Mesenchymal stem cell (in vitro differentiated cells and primary cell): ENCODE measurements at places on chromosomes 12 and 14.

GRCh38 chr12:88633312-88633711 lies 53.0 kb upstream of the KITLG start:
- DNase-seq = no peak

DNA sequence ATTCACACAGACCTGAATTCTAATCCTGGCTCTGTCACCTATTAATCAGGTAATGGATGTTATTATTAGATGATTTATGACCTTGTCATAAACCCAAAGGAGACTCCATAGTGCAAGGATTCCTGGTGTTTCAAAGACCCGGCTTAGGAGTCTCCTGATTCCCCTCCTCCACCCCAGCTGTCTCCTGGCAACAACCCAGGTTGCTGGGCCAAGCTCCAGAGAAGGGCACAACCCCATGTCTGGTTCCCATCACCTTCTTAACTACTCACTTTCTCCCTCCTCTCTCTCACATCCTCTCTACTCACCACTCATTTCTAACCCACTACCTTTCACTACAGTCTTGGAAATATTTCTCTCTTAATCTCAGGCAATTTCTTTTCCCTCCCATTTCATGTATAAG lies 41.6 kb downstream of the RHOJ start:
- no peak for DNase-seq

DNA sequence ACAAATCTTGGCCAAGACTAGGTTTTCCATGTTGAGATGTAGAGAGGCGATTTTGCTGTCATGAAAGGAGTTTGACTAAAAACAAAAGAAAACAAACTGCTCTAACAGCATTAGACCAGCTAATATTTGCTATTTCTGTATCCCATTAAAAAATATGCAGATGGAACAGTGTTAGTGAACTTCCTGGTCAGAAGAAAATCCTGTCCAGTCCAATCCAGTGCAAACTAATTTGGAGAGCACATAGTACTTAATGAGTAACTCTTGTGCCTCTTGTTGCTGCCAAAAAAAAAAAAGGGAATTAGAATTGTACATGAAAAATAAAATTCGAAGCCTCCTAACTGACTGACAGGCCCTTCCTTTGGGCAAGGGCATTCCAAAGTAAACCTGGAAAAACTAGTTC lies 298.8 kb downstream of the ETNK1 start:
- DNase-seq = no peak

DNA sequence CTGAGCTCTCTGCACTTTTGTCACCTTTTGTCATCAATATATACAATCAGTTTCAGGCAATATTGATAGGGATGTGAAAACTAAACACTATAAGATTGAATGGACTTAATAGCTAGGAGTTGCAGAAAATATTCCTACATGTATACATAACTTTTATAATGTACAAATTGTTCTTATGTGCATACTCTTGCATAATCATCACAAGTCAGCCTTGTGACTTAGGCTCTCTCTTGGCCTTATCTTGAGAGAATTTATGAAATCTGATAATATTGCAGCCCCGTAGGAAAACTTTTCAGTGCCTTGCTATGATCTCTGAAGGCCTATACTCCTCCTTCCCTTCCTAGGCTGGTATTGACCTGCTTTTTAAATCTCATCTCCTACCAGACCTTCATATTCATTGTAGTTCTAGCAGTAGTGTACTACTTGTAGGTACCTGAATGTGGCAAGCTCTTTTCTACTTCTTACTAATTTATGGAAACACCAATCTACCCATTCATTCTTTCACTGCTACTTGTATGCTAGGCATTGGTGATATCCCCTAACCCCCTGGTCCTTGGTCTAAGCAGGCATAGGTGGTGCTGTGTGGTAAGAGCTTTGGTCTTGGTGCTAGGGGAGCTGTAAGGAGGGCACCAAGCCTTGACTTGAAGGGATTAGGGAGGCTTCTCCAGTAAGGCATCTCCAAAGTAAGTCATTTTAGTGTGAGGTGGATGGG lies 100.0 kb downstream of the PRKCH start:
- no peak for DNase-seq

DNA sequence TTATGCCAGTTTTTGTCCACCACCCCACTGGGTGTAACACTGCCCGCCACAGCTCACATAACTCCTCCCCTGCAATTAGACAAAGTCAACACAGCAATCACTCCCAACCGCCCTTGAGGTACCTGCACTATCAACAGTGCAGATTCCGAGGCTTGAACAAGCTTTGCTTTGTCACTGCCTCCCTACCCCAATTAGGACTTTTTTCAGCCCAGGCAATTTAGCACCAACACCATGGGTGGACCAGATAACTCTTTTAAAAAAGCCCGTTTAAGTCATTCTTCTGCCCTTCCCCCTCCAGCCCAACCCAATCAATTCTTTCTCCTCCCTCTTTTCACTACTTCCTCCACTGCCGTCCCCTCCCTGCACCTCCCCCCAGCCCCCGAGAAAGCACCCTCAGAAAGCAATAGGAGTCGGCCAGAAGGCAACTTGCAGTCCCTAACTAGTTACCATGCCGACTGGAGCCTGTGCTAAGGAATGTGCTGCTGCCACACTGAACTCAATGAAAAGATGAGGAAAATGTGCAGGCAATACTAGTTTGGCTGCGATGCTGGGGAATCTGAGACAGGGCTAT lies 45.7 kb upstream of the OTX2 start:
- no peak for DNase-seq

GRCh38 chr12:120390540-120391120 lies 21.7 kb upstream of the MSI1 start:
- no peak for DNase-seq

DNA sequence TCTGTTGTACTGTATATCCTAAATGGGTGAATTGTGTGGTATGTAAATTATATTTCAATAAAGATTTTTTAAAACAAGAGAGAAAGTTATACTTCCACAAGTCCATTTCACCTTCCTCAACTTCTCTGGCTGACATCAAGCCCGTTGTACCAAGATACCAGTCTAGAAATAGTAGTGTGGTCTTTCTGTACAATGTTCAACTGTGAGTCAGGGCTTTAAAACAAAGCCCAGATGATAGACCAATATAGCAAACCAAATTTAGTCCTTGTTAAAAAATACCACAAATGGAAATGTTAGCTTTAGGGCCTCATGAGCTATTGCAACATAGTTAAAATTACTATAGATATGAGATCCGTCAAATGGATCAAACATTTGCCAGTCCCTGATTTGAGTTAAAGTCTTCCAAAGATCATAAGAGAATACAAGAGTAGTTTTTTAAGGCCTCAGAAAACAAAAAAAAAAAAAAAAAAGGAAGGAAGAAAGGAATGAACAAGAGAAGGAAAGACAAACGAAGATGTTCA lies 49.0 kb upstream of the EGLN3 start:
- DNase-seq = no peak

DNA sequence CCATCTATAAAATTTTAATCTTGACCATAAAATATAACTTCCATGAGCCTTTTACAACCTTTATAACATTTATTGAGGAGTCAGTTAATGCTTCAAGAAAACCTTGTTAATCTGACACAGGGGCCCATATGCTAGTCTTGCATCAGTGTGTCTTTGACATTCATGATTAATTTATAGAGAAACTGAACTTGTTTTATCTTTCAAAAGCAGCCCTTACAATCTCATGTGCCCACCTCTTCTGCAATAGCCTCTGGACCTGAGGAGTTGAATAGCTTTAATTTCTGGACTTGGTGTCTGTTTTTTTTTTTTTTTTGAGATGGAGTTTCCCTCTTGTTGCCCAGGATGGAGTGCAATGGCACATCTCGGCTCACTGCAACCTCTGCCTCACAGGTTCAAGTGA lies 8.6 kb upstream of the LPCAT3 start:
- no peak for DNase-seq
